ENCODE measurements at places on chromosomes 5 and 9.
A peak's percentile ranks its signal among the peaks of the same experiment; 100 is the strongest.

GRCh38 chr5:135850231-135850630 lies 15.8 kb downstream of the SLC25A48 start:
- no peak for DNase-seq

GRCh38 chr5:175772747-175773533 lies 98.4 kb upstream of the CPLX2 start:
- no peak for DNase-seq

DNA sequence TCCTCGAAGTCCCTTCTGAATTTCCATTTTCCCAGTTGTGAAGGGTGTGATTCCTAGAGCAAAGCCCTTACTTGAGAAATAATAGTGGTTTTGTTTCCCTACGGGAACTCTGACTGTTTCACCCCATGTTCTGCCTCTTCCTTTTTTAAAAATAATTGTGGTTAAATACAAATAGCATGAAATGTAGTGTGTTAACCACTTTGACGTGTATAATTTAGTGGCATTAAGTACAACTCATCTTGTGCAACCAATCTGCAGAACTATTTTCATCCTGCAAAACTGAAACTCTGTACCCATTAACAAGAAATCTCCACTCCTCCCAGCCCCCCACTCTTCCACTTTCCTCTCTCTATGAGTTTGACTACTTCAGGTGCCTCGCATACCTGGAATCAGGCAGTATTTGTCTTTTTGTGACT lies 35.6 kb upstream of the HAND1 start:
- DNase-seq: no peak

DNA sequence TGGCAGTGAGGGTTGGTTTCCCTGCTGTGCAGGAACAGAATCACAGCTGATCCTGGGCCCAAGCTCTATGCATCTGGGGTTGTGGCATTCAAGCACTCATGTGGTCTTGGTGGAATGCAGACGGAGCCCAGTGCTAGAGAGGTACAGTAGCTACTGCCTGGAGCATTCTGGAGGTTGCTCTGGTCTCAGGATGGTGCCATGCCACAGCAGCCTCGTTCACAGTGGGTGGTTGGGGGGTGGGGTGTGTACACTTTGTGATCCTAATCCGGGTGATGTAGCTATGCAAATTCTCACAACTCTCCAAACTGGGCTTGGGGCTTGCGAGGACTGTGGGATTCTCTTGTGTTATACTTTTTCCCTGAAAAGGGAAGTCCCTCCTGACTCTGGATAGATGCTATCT lies 45.2 kb downstream of the FGD3 start:
- no peak for DNase-seq

GRCh38 chr9:124769549-124770358 lies 1.4 kb downstream of the NR6A1 start:
- DNase-seq: no peak

DNA sequence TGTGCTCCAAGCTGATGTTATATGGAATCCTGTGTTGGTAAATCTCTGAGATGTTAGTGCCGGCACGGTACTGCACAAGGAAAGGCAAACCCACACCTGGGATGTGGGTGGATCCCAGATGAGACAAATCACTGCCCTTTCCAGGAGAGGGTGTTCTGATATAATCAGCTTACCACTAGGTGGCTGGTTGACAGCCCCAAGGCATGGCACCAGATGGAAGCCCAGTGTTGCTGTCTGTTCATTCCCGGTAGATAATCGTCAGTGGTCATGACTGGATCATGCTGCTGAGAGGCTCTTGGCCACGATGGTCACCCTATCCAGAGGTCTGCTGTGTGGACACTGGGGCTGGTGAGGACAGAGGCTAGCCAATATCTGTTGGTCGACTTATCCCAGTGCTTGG lies 184.0 kb downstream of the CACNA1B start:
- DNase-seq: no peak

DNA sequence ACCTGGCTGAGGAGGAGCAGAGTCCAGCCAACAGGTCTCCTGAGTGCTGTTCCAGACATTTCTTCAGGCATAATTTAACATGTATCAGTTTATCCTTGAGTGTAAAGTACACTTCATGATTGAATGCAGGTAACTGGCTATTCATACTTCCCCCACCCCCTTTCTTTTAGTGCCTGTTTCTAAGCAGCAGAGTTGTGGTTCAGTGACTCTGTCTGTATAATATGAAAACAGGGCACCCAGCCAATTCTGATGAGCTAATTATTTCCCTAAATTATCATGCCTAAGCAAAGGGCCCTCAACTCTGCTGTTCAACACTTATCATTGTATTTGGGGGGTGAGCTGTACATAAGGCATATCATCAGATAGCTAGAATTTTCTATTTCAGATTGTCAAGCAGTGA lies 51.9 kb upstream of the ZSWIM6 start:
- peak; percentile 51 for DNase-seq

DNA sequence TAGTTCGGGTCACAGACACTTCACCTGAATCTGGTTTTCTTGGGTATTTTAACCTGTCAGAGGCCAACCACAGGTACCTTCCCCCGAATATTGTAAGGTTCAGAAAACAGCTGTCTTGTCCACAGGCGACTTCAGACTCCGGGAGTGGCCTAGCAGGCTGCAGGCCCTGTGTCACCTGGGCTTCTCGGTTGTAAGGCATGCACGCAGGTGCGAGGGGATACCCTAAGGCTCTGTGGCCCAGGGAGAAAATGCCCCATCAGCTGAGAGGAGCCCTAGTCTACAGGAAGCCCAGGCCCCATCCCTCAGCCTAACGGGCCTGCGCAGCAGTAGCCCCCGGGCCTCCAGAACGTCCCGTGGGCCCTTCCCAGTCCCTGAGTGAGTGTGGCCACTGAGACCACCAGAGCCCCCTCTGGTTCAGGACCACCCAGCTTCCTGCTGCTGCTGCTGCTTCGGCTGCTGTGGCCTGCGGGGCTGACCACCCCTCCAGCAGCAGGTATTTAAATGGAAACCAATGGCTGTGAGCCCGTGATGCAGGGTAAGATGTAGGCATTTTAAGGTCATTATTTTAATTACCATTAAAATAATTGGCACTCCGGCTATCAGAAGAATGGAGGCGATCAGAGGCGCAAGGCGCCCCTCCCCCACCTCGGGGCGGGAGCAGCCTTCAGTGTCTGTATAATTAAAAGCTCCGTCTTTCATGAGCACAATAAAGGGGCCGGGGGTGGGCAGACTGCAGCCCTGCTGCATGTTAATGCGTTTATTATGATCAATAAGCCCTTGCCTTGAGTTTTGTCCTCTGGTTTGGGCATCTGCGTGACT lies 65.4 kb downstream of the PSMB7 start:
- no peak for DNase-seq

DNA sequence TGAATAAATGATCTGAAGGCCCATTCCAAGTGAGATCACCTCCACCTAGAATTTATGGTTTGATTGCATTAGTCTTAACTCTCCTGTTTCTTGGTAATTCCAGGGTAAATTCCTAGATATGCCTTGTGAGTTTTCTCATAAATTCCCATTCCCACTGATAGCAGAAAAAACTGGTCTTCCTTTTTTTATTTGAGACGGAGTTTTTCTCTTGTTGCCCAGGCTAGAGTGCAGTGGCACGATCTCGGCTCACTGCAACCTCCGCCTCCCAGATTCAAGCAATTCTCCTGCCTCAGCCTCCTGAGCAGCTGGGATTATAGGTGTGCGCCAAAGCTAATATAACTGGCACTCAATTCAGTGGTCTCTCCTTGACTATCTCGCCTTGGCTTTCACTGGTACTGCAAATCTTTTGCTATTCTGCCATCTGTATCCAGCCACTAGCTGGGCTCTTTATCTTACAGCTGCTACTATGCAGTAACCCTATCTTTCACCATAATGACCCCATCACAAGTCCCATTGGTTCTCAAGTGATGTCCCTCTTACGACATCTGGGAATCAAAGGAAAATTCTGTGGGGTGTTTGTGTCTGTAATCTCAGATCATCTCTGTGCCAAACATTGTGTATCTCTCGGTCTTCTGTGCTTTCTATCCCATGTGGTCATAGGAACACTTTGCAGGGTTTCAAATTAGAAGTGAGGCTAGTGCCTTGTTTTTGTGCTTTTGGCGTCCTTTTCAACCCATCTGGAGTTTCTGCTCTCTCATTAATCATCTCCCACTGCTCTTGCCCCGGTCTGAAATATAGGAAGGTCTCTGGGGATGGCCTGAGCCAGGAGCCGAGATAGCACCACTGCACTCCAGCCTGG lies 14.4 kb downstream of the HNRNPK start:
- no peak for DNase-seq

- no peak for DNase-seq
Observed at GRCh38 chr9:122398371-122398924, 27.6 kb downstream of the PTGS1 start.

DNA sequence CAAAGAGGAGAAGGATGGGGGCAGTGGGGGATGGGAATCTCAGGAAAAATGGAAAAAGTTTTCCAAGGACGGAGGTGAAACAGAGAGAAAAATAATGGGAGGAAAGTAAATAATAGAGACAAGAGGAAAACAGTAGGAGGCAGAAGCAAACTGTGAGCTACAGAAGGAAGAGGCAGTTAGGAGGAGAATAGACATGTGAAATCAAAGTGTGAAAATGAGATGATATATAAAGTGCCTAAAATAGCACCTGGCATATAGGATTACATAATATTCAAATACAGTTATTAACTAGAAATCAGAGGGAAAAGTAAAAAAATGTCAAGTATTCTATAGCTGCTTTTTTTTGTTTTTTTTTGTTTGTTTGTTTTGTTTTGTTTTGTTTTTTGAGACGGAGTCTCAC lies 44.0 kb upstream of the PLIN2 start:
- no peak for DNase-seq

Measured in NCI-H1417 treated with DMSO at 0.1 percent for 48 hours (cell line).